ENCODE measurements at places on chromosomes 6 and 20. TPM values are rescaled to one million over a fixed set of nuclear protein-coding genes. Genes with fewer than 3 reads are reported as not detected.

PPIL6 gene
- total RNA-seq, result 0.73 TPM

KHDC1L gene
- not detected for total RNA-seq

OLIG3 gene
- total RNA-seq, result not detected

HELZ2 gene
- total RNA-seq, result 25.4 TPM

NKAPL gene
- 0.29 TPM for total RNA-seq

GRCh38 chr20:60851826-60852704 is 400.0 kb upstream of the CDH4 start:
- no peak for DNase-seq
- H3K4me1 ChIP-seq, result no peaks in the 10 kb centered on the region
- no peaks in the 10 kb centered on the region for H3K27me3 ChIP-seq
- H3K36me3 ChIP-seq, result no peaks in the 10 kb centered on the region
- no peak overlapping the region for H3K27ac ChIP-seq
- H3K4me3 ChIP-seq, result no peak overlapping the region

DNA sequence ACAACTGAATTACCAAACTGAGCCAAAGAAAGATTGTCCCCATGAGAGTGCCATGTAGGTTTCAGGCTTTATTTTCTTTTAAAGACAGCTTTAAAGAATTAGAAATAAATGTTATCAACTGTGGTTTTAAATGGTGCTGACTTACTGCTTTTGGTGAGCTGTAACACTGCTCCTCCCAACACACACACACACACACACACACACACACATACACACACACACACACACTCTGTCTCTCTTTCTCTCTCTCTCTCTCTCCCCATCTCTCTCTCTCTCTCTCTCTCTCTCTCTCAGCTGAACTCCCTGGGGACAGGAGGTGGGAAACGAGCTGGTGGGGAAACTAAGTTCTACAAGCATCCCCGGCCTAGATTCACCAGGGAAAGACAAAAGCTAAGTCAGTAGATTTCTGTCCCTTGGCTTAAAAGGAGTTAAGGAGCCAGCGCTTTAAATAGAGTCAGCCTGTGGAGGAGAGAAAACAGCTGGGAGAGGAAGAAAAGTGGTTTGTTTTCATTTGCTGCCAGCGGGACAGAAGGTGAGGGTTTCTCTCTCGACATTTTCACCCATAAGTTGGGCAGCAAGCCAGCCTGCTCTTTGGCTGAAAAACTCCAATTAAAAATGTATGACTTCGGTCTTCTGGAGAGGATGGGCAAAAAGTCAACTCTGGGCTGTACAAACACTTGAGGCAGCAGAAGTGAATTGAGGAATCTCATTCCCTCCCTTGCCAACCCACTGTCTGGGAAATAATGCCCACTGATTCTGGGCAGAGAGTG is 27.4 kb downstream of the CBLN4 start:
- H3K36me3 ChIP-seq, result no peaks in the 10 kb centered on the region
- no peak overlapping the region for H3K4me3 ChIP-seq
- H3K4me1 ChIP-seq, result no peaks in the 10 kb centered on the region
- H3K27ac ChIP-seq, result no peak overlapping the region

DNA sequence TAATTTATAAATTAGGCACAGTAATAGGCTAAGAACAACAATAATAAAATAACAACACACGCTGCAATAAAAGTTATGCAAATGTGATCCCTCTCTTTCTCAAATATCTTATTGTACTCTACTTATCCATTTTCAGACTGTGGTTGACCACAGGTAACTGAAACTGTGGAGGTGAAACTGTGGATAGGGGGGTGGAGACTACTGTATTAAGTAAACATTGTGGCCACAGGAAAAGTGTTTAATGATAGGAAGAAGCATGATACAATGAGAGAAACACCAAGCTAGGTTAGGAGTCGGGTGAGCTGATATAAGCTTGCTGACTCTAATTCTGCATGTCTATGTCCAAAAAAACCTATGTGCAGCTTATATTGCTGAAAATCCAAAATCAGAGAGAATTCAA is 23.0 kb downstream of the NHLRC1 start:
- peaks cover 19% of the 10 kb centered on the region for H3K27me3 ChIP-seq
- no peak overlapping the region for H3K4me3 ChIP-seq
- no peak for DNase-seq

DNA sequence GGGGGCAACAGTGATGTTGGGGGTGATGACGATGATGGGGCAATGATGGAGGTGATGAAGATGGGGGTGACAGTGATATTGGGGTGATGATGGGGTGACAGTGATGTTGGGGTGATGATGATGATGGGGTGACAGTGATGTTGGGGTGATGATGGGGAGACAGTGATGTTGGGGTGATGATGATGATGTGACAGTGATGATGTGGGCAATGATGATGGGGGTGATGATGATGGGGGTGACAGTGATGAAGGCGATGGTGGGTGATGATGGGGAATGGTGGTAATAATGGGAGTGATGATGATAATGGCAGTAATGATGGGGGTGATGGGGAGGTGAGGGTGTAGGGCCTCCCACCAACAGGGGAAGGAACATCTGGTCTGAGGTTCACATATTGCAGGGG is 150.6 kb downstream of the ERMARD start:
- no peaks in the 10 kb centered on the region for H3K36me3 ChIP-seq
- H3K27ac ChIP-seq, result no peak overlapping the region
- no peak overlapping the region for H3K4me3 ChIP-seq
- DNase-seq, result no peak

GRCh38 chr20:25222461-25223178 is 25.3 kb upstream of the PYGB start:
- H3K27me3 ChIP-seq, result no peaks in the 10 kb centered on the region
- no peaks in the 10 kb centered on the region for H3K4me1 ChIP-seq
- H3K4me3 ChIP-seq, result no peak overlapping the region
- DNase-seq, result no peak

GRCh38 chr6:37845930-37846329 is 26.4 kb downstream of the ZFAND3 start:
- no peaks in the 10 kb centered on the region for H3K27me3 ChIP-seq
- no peak overlapping the region for H3K4me3 ChIP-seq
- H3K27ac ChIP-seq, result no peak overlapping the region
- DNase-seq, result no peak

DNA sequence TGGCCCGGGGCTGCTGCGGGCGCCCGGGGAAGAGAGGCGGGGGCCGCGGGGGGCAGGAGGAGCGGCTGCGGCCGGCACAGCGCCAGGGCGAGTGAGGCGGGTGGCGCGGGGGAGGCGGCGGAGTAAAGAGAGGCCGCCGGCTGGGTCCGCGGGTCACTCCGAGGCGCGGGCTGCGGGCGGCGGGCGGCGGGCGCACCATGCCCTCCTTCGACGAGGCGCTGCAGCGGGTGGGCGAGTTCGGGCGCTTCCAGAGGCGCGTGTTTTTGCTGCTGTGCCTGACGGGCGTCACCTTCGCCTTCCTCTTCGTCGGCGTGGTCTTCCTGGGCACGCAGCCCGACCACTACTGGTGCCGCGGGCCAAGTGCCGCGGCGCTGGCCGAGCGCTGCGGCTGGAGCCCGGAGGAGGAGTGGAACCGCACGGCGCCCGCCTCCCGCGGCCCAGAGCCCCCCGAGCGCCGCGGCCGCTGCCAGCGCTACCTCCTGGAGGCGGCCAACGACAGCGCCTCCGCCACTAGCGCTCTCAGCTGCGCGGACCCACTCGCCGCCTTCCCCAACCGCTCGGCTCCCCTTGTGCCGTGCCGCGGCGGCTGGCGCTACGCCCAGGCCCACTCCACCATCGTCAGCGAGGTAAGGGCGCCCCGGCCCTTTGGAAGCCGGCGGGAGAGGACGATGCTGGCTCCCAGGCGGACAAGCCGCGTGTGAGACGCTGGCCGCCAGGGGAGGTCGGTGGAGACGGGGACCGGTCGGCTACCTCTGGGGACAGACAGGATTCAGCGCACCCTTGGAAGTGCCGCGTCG is at the start of gene SLC22A3:
SLC22A3 (plus strand) TSS at position 156 of the 797 bp plus-strand sequence; CDS start at position 198, 42 bp downstream.
- DNase-seq, result no peak
- no peaks in the 10 kb centered on the region for H3K36me3 ChIP-seq
- H3K27me3 ChIP-seq, result peaks cover 46% of the 10 kb centered on the region
- H3K4me1 ChIP-seq, result no peaks in the 10 kb centered on the region

GRCh38 chr6:75278474-75279077 is 6.0 kb downstream of the TMEM30A start:
- no peak overlapping the region for H3K4me3 ChIP-seq
- H3K27me3 ChIP-seq, result no peaks in the 10 kb centered on the region
- DNase-seq, result no peak

- H3K27ac ChIP-seq, result peak overlapping the region; percentile 96
- no peak for DNase-seq
- peaks cover 44% of the 10 kb centered on the region for H3K4me1 ChIP-seq
- H3K27me3 ChIP-seq, result no peaks in the 10 kb centered on the region
These were observed 644 bp downstream of the MAD2L1BP start for GRCh38 chr6:43636308-43636659.

- H3K36me3 ChIP-seq, result no peaks in the 10 kb centered on the region
- peaks cover 4% of the 10 kb centered on the region for H3K27me3 ChIP-seq
- no peak within 1 kb of the TSS for H3K27ac ChIP-seq
- H3K4me3 ChIP-seq, result no peak within 1 kb of the TSS
- H3K4me1 ChIP-seq, result no peaks in the 10 kb centered on the region
These were observed at the start of gene CST9L for GRCh38 chr20:23568320-23568970. Gene CST9L, minus strand, starts transcription at chr20:23568484. Its CDS starts 34 bp downstream, at chr20:23568450.

DNA sequence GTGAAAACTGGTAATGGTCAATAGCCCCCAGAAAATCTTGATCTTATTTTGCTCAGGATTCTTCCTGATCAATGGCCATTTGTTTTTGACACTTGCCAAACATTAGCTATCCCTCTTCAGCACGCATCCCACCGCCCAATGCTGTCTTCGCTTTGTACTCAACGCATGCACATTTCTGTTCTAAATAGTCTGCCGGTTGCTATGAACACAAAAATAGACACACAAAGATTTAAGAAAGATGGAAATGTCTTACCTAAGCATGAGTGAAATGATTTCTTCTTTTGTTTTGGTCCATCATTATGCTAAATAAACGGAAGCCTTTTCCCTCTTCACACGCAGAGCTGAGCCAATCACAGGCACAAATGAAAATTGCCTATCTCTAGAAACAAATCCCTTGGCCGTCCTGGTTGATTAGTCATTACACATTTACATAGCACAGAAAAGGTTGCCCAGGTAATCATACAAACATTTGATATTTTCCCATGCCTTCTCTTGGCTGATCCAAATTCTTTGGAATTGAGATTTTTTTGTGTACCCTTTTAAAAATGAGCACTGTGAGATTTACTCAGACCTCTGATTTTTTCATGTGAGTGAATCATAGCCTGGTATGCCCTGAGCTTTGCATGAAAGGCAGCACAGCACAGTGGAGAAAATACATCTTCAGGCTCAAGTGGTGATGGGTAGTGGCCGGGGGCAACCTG is 70.5 kb upstream of the FAM184A start:
- H3K36me3 ChIP-seq, result no peaks in the 10 kb centered on the region
- no peak for DNase-seq
- H3K27me3 ChIP-seq, result peaks cover 4% of the 10 kb centered on the region
- no peak overlapping the region for H3K27ac ChIP-seq
- no peak overlapping the region for H3K4me3 ChIP-seq

- H3K4me1 ChIP-seq, result no peaks in the 10 kb centered on the region
- no peaks in the 10 kb centered on the region for H3K36me3 ChIP-seq
- H3K4me3 ChIP-seq, result no peak overlapping the region
These were observed 159.3 kb upstream of the PLCB4 start for GRCh38 chr20:8909596-8909995.

- H3K4me1 ChIP-seq, result peaks cover 24% of the 10 kb centered on the region
- H3K36me3 ChIP-seq, result no peaks in the 10 kb centered on the region
- DNase-seq, result no peak
These were observed 57.1 kb upstream of the MLN start for GRCh38 chr6:33860706-33861474.

GRCh38 chr6:152594701-152595100 is 42.5 kb downstream of the SYNE1 start:
- no peak for DNase-seq
- H3K4me3 ChIP-seq, result no peak overlapping the region
- H3K36me3 ChIP-seq, result no peaks in the 10 kb centered on the region
- no peaks in the 10 kb centered on the region for H3K27me3 ChIP-seq
- H3K4me1 ChIP-seq, result no peaks in the 10 kb centered on the region

- no peak overlapping the region for H3K27ac ChIP-seq
- H3K4me1 ChIP-seq, result no peaks in the 10 kb centered on the region
- DNase-seq, result no peak
These were observed 31.3 kb downstream of the KIAA0319 start for GRCh38 chr6:24614648-24615047.

DNA sequence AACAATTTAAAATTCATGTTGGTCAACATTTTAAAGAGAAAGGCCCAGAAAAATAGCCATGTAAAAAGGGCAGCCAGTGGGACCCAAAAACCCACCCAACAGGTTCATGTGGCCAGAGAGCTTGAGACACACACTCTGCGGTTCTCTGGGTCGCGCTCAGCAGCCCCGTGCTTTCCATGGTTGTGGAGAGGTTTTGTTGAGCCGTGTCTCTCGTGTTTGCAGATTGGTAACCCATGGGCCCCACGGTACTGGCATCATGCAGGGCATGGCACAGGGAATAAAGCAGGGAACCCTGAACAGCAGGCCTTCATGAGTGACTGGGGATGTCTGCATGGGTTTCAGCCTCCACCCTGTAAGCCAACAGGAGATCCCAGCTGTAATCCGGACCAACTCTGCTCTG is 127.7 kb upstream of the CST7 start:
- H3K4me3 ChIP-seq, result no peak overlapping the region
- no peak for DNase-seq
- peaks cover 3% of the 10 kb centered on the region for H3K27me3 ChIP-seq
- H3K27ac ChIP-seq, result no peak overlapping the region

GRCh38 chr20:41068806-41069205 is 40.2 kb downstream of the TOP1 start:
- peaks cover 48% of the 10 kb centered on the region for H3K36me3 ChIP-seq
- peaks cover 42% of the 10 kb centered on the region for H3K4me1 ChIP-seq
- no peak for DNase-seq

Data from activated B cell treated with CpG ODN at 0.5 μM for 24 hours (primary cell).